ENCODE measurements at places on chromosomes 6 and 20.

DNA sequence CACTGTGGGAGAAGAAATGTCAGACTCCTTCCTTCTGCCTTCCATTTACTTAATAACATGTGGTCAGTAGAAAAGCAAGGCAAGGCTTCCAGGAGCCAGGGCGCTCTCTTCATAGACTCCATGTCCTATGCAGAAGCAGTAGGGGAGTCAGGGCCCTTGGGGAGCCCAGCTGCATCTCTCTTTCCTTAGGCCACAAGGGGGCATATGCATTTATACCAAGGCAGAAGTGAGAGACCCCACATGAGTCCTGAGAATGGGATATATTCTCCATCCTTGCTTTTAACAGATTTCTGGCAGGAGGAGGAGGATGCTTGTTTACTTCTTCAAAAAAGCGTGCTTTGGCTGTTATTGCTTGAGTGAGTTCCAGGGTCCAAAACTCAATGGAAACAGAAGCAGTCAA, 198.5 kb downstream of the HIVEP2 start:
- DNase-seq: peak; percentile 14

- DNase-seq: no peak
Measured at GRCh38 chr20:1964061-1964460, 29.8 kb downstream of the PDYN start.

- no peak for DNase-seq
Measured at GRCh38 chr6:170174124-170174770, 116.6 kb downstream of the DLL1 start.

- DNase-seq: no peak
Measured at GRCh38 chr6:30378290-30378937, 33.5 kb downstream of the RPP21 start.

DNA sequence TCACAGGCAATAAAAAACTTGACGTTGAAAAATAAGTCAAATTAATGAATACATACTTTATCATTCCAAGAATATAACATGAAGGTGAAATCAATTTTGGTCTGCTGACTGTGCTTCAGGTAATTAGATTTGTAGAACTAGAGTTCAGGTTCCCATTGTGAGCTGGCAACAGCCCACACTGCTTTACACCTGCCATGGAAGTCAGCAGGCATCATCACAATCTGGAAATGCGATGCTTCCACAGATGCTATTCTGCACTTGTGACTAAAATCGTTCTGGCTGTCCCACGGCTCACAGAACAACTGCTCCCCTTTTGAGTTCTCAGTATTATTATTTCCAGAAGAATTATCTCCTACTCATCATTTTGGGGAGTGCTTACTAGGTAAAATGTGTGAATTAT, 62.6 kb upstream of the THEMIS start:
- no peak for DNase-seq

GRCh38 chr6:112342511-112342910, 4.6 kb upstream of the RFPL4B start:
- DNase-seq: no peak

GRCh38 chr6:136784910-136785746, 7.1 kb downstream of the MAP3K5 start:
- DNase-seq: no peak

- DNase-seq: no peak
Measured at GRCh38 chr6:156652231-156652750, 124.9 kb upstream of the ARID1B start.

- no peak for DNase-seq
Measured at GRCh38 chr6:132789396-132789776, 9.1 kb downstream of the SLC18B1 start.

DNA sequence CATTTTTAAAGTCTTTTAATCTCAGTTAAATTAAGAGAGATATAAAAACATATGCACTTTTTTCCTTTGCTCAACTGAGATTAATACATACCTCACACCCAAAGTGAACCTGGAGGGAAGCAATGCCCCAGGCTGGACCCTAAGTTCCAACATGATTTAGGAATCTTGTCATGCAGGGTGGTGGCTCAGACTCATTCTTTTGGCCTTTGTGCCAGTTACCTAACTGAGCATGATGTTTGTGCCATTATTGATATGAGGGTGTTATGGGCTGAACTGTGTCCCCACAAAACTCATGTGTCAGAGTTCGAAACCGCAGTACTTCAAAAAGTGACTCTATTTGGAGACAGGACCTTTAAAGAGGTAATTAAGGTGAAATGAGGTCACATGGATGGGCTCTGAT, 188.0 kb downstream of the ARHGAP18 start:
- no peak for DNase-seq

- DNase-seq: no peak
Measured at GRCh38 chr20:1648101-1648500, 9.5 kb downstream of the SIRPG start.

DNA sequence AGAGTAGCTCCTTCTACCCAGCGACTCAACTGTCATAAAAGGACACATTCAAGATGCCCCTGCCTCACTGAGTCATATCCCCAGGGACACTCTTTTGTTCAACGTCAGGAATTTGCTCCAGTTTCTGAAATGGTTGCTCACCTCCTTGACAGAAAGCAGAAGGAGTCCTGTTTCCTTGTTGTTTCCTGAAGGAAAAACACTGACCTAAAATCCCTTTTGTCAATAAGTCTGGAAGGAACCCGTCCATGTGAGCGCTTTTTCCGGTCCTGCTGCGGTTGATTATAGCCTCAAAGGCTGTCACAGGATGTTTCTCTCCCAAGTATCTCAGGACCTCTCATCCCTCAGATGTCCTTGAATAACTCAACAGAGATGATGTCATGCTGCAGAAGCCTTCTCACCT, 113.6 kb upstream of the PLEKHG1 start:
- no peak for DNase-seq

- no peak for DNase-seq
Measured at GRCh38 chr20:4820806-4821518, 99.3 kb downstream of the PRND start.

GRCh38 chr6:130587778-130588520, 222.1 kb downstream of the TMEM200A start:
- DNase-seq: no peak

GRCh38 chr20:37179683-37180524, 556 bp upstream of the MROH8 start:
- no peak for DNase-seq

DNA sequence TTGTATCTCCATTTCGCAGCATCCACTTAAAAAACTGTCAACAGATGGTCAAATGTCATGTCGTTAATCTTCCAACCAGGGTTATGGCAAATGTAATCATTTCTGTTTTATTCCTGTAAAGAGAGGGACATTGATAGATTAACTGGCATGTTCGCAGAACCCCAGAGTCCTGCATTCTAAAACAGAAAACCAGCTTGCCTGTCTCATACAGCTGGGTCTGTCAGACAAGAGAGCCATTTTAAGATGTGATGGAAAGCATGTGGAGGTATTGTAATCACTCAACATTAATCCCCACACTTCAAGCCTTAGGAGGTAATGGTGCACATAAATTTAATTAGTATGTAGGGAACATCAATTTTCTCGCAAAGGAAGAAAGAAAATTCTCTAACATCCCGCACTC, 4.4 kb downstream of the SMLR1 start:
- DNase-seq: no peak

DNA sequence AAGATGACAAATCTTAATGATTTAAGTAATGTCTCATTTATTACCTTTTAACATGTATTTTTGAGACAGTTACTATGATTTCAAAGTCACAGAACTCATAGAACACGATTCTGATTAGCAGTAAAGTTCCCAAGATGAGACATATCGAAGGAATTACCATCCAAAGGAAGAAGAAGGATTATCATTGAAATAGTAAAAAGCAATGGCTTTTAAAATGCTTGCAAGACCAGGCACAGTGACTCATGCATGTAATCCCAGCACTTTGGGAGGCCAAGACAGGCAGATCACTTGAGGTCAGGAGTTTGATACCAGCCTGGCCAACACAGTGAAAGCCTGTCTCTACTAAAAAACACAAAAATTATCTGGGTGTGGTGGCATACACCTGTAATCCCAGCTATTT, 219.2 kb downstream of the KHDC1L start:
- DNase-seq: no peak

GRCh38 chr20:10511170-10511508, 76.0 kb downstream of the SLX4IP start:
- no peak for DNase-seq

- DNase-seq: no peak
Measured at GRCh38 chr6:39599973-39600372, 125.2 kb downstream of the KIF6 start.

- DNase-seq: no peak
Measured at GRCh38 chr20:23613676-23614075, 8.0 kb upstream of the CST9 start.

GRCh38 chr6:111813237-111813636, 60.0 kb downstream of the FYN start:
- no peak for DNase-seq

Measured in progenitor cell of endocrine pancreas (in vitro differentiated cells).